Stimulated activated CD4-positive, alpha-beta T cell treated with anti-CD3 and anti-CD28 coated beads, Interleukin-12 subunit alpha, Interleukin-12 subunit beta, amount 100 ng/mL, for 4 hours (primary cell): ENCODE measurements at places on chromosomes 2 and 18.
A peak's percentile ranks its signal among the peaks of the same experiment; 100 is the strongest.

DNA sequence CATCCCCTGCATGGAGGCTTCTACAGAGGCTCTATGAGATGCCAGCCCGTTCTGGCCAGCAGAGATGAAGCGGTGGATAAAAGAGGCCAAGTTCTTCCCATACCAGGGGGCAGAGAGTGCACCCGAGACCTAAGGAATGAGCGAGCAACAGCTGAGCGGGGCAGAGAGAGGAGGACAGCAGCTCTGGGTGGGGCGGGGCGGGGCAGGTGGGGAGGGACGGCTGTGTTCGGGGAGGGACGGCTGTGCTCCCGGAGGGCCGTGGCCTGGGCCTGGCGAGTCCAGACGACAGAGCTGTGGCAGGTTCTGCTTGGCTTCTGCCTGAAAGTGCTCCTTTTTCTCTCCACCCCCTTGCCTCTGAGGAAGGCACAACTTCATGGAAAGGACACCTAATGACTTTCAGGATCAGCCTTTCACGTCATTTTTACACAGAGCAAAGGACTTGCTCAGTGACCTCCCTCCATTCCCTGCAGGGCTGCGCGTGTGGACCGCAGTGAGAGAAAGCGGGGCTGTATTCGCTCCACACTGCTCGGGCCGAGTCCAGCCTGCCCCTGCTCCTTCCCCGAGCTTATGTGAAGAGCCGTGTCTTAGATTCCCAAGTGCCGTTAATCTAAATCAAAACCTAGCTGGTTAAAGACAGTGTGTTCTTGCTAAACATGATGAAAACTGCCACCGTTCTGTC is 232.9 kb downstream of the HDAC4 start:
- no peak for DNase-seq

- DNase-seq = no peak
These were observed 133.6 kb downstream of the SP3 start for GRCh38 chr2:173831312-173832229.

GRCh38 chr2:8888963-8889362 is 51.5 kb upstream of the KIDINS220 start:
- no peak for DNase-seq

- DNase-seq = no peak
These were observed 96.8 kb downstream of the ERBB4 start for GRCh38 chr2:212441821-212442220.

GRCh38 chr2:166610913-166611305 is 116.9 kb upstream of the SCN7A start:
- DNase-seq = no peak

DNA sequence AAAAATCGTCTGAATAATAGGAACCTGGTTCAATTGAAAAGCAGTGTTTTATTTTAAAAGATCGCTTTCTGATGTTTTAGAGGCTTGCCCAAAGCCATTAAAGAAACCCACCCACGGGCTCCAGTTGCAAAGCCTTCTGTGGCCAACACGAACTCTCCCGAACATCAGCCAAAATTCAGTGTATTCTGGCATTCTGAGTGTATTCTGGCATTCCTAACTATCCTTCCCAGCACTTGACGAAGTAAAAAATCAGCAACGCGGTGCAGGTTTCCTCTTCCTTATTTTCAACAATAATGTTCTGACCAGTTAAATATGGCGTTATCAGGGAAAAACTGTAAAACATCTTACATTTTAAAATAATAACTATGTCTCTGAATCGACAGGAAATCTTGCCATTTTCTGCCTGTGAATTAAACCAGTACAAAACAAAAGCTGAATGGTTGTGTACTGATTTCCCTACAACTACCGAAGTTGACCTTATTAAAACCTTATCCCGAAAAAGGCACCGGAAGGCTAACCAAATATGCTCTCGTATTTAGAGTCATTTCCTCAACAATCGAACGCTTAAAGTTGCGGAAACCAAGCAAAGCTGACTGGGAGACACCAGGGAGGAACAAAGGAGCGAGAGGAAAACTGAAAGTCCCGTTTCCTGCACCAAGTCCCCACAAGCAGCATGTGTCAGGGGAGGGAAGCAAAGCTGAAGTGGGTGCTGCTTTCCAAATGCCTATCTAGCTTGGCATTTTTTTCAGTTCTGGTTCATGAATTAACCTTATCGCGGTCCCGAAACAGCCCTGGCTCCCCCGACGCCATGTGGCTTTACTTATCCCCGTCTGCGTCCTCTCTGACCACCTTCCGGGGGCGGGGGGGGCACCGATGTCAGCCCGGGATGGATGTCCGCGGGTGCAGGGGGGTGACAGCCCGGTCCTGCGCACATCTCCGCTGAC is 44.3 kb downstream of the ZNF516 start:
- DNase-seq = peak; percentile 12
